ENCODE measurements at places on chromosomes 2 and 18.

GRCh38 chr2:158546412-158547144 is 89.8 kb downstream of the PKP4 start:
- no peak for DNase-seq

DNA sequence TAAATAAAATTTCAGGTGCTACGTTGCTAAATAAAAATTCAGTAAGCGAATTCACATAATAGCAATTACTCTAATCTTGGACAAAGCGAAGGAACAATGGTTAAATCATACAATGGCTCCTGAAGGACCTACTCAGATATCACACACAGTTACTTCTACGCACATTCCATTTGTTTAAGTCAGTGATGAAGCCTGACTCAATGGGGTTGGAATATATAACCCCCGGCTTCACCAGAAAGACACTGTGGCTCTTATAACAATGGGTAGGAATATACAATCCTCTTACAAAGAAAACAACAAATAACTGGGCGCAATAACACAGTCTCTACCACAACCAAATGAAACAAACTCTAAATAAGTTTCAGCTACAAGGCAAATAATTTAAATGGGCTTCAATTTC is 349.5 kb downstream of the IRS1 start:
- DNase-seq, result no peak

DNA sequence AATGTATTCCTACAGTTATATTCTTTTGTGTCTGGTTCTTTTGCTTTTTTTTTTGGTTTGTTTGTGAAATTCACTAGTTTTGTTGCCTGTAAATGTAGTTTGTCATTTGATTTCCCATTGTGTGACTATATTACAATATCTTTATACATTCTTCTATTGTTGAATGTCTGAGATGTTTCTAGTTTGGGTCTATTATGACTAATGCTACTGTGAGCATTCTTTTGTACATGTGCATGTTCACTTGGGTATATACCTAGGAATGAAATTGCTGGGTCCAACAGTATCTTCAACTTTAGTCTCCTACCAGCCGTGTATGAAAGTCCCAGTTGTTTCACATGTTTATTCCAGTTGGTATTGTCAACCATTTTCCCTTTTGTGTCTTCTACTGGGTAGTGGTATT is 112.7 kb upstream of the RBMS1 start:
- DNase-seq, result no peak

- DNase-seq, result no peak
Observed at GRCh38 chr18:79942786-79943607, 8.5 kb downstream of the SLC66A2 start.

DNA sequence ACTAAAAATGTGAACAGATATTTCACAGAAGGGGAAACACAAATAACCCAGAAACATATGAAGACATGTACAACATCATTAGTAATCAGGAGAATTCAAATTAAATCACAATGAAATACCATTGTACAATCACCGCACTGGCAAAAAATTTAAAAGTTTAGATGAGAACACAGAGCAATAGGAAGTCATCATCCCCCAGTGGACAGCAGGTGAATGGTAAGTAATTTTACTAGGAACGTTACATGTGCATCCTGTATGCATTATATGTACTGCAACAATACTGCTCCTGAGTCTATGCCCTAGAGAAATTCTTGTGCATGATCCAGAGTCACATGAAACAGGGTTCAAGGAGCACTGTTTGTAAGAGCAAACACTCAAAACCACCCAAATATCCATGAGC is 713.8 kb downstream of the NRXN1 start:
- DNase-seq, result no peak

DNA sequence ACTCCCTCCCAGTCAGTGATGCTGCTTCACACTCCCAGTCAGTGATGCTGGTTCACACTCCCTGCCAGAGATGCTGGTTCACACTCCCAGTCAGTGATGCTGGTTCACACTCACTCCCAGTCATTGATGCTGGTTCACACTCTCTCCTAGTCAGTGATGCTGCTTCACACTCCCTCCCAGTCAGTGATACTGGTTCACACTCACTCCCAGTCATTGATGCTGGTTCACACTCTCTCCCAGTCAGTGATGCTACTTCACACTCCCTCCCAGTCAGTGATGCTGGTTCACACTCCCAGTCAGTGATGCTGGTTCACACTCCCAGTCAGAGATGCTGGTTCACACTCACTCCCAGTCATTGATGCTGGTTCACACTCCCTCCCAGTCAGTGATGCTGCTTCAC is 34.3 kb upstream of the KCNG2 start:
- DNase-seq, result no peak

- DNase-seq, result no peak
Observed at GRCh38 chr2:196403471-196403870, 232.1 kb upstream of the STK17B start.

DNA sequence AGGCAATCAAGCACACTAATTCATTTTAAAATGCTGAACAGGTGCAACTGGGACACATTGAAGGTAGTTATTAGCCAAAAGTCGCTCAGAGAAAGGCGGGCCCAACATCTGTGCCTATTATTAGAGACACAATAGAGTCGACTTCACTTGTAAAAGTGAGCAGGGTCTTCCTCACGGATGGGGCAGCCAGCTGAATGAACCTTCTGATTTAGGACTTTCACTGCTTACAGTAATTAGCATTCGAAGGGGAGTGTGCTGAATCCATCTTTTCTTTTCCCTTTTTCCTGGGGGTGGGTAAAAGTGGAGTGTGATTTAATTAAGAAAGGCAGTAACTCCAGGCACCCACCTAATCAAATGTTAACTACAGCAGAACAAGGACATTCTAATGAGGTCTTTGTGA is 677.7 kb downstream of the DCDC2C start:
- DNase-seq, result no peak

- DNase-seq, result no peak
Observed at GRCh38 chr2:12428324-12428723, 288.4 kb upstream of the TRIB2 start.

- no peak for DNase-seq
Observed at GRCh38 chr18:76467371-76468190, 27.5 kb downstream of the ZNF516 start.

DNA sequence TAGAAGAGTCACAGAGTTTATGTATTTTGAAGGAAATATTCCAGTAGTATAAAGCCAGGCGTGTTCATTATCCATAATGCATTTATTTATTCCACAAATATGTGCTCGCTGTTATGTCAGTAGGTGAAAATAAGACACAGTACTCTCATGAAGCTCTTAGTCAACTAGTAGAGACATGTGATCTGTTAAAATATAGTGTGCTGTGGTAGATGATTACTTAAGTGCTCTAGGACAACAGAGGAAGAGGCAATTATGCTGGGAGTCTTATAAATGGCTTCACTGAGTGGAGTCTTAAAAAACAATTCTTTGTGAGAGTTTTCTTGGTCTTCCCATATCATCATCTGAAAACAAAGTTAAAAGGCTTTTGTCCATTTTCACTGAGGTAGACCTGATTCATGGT is 457.3 kb downstream of the XIRP2 start:
- DNase-seq, result no peak

DNA sequence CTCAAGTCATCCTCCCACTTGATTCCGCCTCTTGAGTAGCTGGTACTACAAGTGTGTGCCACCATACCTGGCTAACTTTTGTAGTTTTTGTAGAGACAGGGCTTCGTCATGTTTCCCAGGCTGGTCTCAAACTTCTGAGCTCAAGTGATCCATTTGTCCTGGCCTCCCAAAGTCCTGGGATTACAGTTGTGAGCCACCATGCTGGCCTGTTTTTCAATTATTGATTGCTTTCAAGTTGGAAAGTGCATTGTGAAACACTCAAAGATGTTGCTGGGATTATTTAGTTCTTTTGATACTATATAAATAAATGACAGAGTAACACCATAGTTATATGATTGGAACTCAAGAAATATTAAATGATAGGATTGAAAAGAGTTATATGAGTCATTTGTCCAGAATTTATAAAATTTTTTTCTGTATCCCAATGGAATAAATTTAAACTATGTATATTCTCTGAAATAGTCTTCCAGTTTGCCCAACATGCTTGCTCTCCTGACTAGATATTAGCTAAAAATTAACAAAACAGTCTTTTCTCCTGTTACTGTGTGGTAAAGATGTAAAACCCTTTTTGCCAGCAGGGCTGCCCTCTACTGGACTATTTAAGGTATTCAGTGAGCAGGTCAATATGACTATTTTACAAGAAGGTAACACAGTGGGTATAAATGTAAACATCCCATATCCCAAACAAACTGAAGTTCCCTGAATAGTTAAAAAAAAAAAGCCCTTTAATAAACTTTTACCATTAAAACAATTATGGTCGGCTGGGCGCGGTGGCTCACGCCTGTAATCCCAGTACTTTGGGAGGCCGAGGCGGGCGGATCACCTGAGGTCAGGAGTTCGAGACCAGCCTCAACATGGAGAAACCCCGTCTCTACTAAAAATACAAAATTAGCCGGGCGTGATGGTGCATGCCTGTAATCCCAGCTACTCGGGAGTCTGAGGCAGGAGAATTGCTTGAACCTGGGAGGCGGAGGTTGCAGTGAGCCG is 42.7 kb downstream of the ACSL3 start:
- DNase-seq, result peak; percentile 44

- DNase-seq, result peak; percentile 11
Observed at GRCh38 chr2:100321179-100321865, 979 bp downstream of the LONRF2 start.

GRCh38 chr2:41865263-41865662 is 182.6 kb upstream of the PKDCC start:
- no peak for DNase-seq

GRCh38 chr2:68784915-68785314 is 50.3 kb downstream of the ARHGAP25 start:
- no peak for DNase-seq

GRCh38 chr2:70994009-70994698 is 519 bp downstream of the TEX261 start:
- DNase-seq, result no peak

- DNase-seq, result no peak
Observed at GRCh38 chr2:105575499-105576025, 169.2 kb upstream of the NCK2 start.

DNA sequence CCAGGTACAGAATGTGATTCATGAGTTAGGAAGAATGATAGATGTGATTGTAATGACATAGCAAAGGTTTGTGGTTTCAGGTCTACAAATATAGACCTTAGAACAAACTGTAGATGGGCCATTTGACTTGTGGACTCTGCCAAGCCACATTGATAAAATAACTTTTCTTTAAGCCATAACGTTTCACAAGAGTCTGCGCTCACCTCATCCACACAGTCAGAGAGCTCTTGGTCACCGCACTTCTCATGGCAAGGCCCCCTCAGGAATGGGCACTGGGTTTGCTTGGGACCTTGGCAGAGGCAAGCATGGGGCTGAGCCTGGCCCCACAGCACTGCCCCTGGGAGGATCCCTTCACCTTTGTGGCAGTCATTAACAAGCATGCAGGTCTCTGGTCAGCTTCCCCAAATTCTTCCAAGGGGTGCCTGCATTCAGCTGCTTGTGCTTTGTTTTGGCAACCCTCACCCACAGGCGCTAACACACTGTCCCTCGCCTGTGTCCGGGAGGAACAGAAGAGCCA is 14.0 kb downstream of the ARMC9 start:
- DNase-seq, result no peak

DNA sequence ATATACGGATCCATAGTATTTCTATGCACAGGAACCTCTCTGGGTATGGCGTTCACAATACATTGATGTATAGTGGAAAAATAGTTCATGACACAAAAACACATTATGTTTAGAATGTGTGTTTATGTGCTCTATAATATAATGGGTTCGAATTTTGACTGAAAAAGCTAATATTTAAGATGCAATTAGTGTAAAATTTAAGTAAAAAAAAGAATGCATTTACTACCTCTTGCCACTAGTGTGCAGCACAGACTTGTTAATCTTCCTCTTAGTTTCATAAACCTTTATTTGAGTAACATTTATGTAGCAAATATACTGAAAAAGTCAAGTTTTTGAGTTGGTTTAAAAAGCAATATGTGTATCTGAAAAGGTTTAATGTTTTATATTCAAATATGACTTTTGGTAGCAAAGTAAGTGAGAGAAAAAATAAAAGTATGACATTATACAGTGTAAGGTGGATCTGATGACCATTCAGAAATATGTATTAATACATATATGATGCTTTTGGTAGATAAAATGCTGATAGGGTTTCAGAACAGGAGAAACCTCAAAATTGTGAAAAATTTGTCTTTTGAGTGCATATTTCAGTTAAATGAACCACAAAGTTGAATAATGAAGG is 49.4 kb downstream of the CCDC102B start:
- DNase-seq, result no peak

GRCh38 chr2:4678927-4679326 is 975.6 kb downstream of the DCDC2C start:
- DNase-seq, result no peak

- no peak for DNase-seq
Observed at GRCh38 chr2:82641598-82642180, 1817.4 kb downstream of the SUCLG1 start.

DNA sequence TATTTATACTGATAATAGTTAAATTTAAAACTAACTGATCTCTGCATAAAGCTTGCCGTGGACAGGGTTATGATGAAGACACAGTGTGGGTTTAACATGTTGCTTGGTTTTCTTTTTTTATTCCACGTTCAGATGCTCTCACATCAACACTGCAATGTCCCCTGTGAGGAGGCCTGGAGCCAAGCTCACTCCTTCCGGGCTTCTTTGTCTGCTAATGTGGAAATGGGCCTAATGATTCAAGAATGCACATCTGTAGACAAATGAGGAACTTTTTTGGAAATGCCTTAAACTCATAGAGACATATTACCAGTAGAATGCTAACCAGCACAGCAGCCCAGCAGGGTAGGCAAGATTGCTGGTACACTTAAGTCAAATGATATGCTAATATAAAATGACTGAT is 208.0 kb downstream of the GALR1 start:
- no peak for DNase-seq

DNA sequence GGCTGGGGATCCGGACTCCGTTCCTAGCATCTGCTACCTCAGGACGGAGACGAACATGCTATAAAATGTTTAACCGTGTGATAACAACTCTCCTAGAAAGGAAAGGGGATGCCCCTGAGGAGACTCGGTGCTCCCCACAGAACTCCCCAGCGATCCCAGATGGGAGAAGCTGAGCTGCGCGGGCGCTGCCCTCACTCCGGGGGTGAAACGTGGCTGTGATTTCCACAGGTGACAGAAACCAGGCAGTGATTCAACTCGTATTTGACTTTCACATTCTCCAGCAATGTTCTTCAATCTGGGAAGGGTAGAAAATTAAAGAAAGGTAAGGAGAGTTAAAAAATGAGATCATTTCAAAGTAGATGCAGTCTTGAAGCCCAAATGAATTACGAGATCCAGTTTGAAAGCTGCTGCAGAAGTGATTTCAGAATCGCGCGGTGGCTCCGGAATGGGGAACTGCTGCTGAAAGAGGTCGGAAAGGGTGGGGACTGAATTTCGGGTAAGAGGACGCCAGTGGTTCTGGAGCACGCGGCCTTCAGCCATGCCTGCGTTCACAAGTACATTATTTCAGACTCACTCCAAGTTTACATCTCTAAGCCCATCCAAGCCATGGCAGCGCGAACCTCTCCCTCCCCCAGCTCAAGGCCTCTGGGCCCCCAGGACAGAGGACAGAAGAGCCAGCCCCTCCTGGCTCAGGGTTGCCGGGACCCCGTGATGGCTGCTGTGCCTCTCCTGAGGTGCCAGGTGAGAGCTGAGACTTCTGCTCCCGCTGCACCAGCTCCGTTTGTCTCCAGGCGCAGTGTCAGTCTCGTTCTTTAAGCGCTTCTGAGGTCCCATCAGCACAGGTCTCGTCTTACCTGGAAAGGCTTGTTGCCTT is 39.5 kb downstream of the ADNP2 start:
- DNase-seq, result no peak

- no peak for DNase-seq
Observed at GRCh38 chr2:118148133-118148532, 59.9 kb downstream of the INSIG2 start.

- DNase-seq, result no peak
Observed at GRCh38 chr18:72470391-72470790, 73.8 kb downstream of the CBLN2 start.

Measured in activated CD4-positive, alpha-beta T cell treated with anti-CD3 and anti-CD28 coated beads, Interleukin-2, Interleukin-4, amounts not matched to agents 100 ng/mL and 50 ng/mL, durations not matched to agents 16 hours and 8 hours (primary cell).